ENCODE measurements at places on chromosomes 1 and 21.

- no peak for DNase-seq
Observed at GRCh38 chr1:112711041-112711440, 4.1 kb downstream of the PPM1J start.

GRCh38 chr1:94905207-94905606 is 21.7 kb downstream of the CNN3 start:
- DNase-seq: no peak

- no peak for DNase-seq
Observed at GRCh38 chr1:179873438-179873851, 4.2 kb downstream of the TOR1AIP2 start.

GRCh38 chr1:13825033-13825432 is 125.0 kb downstream of the PRDM2 start:
- no peak for DNase-seq

DNA sequence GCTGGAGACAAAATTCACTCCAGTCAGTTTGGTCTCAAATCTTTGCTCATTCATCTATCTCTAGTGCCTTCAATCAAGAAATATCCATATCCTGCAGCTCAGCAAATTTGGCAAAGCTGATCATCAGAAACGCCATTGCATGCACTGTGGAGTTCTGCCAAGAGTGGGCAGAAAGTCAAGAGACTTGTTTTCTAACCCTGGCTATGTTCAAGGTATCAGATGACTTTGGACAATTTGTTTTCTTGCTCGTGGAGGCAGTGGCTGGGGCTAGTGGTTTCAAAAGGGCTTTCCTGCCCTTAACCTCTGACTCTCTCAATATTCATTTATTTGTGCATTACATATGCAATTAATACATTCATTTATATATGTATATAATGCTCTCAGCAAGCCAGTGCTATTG is 12.8 kb upstream of the LRRC52 start:
- DNase-seq: no peak

GRCh38 chr1:6785728-6786505 is 663 bp downstream of the CAMTA1 start:
- no peak for DNase-seq

DNA sequence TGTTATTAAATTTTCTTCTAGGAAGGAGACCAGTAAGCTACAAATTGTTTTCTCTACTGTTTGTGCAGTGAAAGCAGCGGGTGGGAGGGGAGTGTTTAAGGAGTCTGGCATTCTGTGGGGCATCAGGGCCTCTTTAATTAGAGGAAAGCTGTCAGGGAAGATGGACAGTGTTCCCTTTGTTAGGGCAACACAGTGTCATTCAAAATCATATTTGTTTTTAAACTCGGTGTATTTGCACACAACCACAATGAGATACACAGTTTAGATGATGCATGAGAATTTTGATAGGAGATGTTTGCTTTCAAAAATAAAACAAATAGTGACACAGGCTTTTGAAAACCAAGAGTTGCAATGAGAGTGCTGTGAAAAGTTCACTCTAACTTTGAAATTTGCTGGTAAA is 15.1 kb upstream of the ST6GALNAC3 start:
- no peak for DNase-seq

DNA sequence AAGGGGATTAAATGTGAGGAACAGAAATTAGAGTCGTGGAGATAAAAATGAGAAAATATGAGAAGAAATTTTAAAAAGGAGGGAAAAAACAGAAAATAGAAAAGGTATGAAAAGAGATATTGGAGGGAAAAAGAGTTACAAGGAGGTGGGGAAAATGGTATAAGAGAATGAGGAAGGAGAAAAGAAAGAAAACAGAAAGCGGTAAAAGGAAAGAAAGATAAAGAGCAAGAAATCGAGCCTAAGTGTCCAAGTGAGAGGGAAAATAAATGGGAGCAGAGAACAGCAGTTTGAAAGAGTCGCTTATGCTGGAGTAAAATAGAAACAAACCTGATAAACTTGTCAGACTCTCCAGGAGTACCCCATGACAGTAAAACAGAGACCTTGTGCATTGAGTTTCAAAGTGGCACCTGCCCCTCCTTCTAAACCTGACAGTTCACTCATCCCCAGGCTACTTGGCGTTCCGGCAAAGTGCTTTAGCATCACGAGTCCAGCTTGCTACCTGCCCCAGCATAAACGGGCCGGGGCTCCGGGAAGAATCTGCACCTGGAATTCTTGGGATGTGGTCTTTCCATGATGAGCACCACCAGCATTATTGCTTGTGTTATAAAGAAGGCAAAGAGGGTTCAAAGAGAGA is 585 bp downstream of the NEGR1 start:
- DNase-seq: no peak

Measured in HT-29 (cell line).